ENCODE measurements at places on chromosomes 13 and 19.

DNA sequence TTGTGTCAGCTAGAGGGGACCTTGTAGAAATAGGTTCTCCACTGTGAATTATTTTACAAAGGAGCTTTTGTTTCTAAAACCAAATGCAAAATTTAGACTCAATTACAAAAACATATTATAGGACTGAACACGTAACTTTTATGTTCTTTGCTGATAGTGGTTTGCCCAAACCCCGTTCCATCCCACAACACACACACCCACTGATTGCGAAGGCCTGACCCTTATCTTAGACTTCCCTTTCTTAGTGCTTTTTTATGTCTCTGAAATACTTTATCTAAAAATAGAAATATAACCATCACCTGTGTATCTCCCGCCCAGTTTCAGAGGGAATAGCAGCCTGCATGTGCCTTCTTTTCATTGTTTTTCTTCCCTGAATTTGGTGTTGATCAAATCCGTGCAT lies 13.0 kb downstream of the CCNA1 start:
- no peak for ATAC-seq

GRCh38 chr19:52734331-52734892 lies 432 bp downstream of the ZNF611 start:
- ATAC-seq: no peak

DNA sequence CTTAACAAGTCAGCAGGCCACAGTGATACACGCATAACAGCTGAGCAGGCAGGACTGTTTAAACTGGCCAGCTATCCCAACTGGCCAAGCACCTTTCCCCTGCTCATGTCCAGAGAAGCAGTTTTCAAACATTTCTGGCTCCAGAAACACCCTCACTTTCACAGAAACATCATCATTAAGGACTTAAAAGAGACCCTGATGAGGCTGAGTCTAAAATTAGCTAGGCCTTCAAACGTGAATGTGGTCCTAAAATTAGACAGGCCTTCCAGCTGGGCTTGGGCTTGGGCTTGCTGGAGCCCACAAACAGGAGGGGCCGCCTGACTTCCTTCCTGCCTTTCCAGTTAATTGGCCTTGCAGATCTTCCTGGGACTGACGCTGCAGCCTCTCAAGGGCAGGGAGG lies 334.2 kb downstream of the DNAJC15 start:
- no peak for ATAC-seq

DNA sequence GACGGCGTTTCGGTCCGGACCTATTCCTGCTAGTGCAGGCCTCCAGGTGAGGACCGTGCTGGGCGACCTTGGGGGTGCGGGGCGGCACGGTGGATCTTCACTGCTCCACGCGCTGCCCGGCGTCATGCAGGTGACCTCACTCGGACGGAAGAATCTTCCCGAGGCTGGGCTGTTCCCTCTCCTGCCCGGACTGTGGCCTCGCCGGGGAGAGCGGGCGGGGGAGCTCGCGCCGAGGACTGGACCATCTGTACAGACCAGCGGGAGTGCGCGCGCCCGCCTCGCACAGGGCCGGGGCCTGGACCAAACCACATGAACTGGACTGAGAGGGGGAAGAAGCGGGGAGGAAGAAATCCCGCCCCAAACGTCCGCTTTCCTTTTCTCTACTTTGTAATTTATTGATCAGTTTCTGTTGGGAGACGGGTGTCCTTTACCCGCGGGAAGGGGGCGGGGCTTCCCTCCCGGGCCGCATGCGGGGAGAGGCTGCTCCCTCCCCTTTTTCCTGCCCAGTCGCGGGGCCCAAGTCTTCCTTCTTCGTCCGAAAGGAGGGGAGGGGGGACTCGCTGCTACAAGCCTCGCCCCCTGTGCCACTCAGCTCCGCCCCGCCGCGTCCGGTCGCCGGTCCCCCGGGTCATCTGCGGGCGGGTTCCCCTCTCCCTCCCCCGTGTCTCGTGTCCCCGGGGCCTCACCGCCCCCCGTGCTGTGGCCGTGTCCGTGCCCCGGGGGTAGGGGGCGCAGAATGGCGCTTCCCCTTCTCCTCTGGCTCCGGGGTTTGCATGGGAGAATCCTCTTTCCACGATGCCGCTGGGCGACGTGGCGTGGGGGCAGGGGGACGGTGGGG lies 4.9 kb downstream of the HRC start:
- ATAC-seq: peak; percentile 75

- ATAC-seq: no peak
These were observed at the start of gene OR7D2 for GRCh38 chr19:9178901-9179300. OR7D2 (plus strand) TSS chr19:9178979; CDS start chr19:9185782, 6,803 bp downstream.

GRCh38 chr13:37303606-37304005 lies 198.1 kb upstream of the CSNK1A1L start:
- no peak for ATAC-seq

GRCh38 chr13:23928985-23929384 lies 31.7 kb upstream of the C1QTNF9B start:
- no peak for ATAC-seq

- ATAC-seq: no peak
These were observed 21.9 kb upstream of the CPB2 start for GRCh38 chr13:46126552-46127357.

GRCh38 chr19:39852882-39853281 lies 6.7 kb upstream of the FBL start:
- ATAC-seq: no peak

- ATAC-seq: no peak
These were observed 137.6 kb upstream of the PEG3 start for GRCh38 chr19:56978023-56978565.

GRCh38 chr19:47168065-47168464 lies 37.4 kb downstream of the SAE1 start:
- ATAC-seq: no peak

DNA sequence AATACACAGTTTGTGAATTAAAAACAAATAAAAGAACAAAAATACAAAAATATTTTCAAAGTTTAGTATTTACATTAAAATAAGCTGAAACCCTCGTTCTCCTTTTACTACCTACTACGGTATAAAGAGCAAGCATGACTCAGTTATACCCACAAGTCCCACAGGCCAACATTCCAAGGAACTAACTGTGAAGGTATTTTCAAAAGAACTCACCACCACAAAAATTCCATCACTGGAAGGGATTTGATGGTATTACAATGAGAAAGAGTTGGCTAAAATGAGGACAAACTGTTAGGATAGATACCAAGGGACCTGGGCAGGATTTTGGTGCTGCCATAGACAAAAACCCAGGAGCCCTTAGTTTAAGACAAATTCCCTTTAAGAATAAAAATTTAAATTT lies 122.7 kb downstream of the TBC1D4 start:
- no peak for ATAC-seq

GRCh38 chr19:49831592-49831991 lies 13.5 kb downstream of the MED25 start:
- ATAC-seq: no peak

DNA sequence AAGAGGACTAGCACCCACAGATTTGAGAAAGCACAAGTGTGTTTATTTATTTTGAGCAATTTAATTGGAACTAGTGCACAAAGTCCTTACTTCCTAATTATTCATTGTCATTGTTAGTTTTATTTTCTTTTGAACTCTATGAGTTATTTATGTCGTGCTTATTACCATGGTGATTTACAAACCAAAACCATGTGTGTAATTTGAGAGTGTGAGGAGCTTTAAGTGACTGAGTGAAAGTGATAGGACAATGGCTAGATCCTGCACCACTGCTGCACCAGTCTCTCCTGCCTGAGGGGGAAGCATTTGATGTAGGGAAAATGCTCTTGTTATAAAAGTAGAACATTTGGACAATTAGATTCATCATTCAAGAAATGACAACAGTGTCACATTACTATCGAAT lies 172.3 kb upstream of the KLF12 start:
- ATAC-seq: no peak

GRCh38 chr19:57466489-57466888 lies 9.5 kb upstream of the VN1R1 start:
- no peak for ATAC-seq

- peak; percentile 93 for ATAC-seq
These were observed 180.5 kb downstream of the COL4A1 start for GRCh38 chr13:110126391-110126961.

DNA sequence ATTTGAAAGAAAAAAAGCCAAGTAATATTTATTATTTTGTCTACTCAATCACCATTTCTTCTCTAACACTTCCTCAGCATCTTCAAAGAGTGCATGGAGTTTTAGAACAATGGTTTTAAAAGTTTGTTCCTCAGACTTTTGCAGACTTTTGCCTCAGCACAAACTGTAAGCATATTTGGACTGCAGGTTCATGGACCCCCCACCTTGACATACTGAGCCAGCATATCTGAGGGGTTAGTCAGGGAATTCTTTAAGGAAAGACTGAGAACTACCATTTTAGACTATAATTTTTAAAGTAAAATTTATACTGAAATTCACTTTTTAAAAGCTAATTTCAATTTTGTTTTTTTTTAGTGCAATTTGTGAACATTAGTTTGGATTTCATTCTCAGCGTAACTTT lies 1676.8 kb upstream of the PCDH20 start:
- ATAC-seq: no peak

DNA sequence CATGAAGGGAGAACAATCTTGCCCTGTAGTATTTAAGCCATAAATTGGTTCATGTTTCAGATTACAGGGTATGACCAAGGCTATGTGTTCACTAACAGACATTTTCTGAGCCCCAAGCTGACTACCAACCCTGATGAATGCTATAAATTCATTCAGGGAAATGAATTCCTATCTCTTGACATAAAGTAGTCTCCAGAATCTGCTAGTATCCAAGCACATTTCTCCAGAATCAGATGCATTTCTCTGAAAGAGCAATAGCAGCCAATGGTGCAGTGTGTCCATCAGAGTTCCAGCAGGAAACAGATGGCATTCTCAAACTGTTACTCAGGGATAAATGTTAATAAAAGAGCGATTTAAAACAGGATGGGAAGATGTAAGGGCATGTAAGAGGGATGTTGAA lies 226.4 kb downstream of the COG6 start:
- ATAC-seq: no peak

- ATAC-seq: no peak
These were observed 92.2 kb upstream of the SERP2 start for GRCh38 chr13:44281252-44282000.

GRCh38 chr13:104798486-104798885 lies 1732.3 kb upstream of the SLC10A2 start:
- ATAC-seq: no peak

GRCh38 chr19:1847684-1848398 lies 442 bp downstream of the REXO1 start:
- peak; percentile 13 for ATAC-seq

DNA sequence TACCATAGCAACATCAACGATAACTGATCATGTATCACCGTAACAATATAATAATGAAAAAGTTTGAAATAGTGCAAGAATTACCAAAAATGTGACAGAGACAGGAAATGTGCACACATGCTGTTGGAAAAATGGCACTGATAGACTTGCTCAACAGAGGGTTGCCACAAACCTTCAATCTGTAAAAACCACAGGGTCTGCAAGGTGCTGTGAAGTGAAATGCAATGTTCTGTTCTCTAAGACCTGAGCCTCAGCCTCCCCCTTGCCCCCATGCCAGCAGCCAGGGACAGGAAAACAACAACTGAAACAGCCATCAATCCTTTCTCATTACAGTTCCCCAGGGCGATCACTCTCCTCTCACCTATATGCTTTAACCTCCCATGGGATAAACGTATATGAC lies 88.4 kb downstream of the USP12 start:
- ATAC-seq: no peak

- ATAC-seq: no peak
These were observed 583 bp downstream of the CCDC61 start for GRCh38 chr19:45995715-45996385.

DNA sequence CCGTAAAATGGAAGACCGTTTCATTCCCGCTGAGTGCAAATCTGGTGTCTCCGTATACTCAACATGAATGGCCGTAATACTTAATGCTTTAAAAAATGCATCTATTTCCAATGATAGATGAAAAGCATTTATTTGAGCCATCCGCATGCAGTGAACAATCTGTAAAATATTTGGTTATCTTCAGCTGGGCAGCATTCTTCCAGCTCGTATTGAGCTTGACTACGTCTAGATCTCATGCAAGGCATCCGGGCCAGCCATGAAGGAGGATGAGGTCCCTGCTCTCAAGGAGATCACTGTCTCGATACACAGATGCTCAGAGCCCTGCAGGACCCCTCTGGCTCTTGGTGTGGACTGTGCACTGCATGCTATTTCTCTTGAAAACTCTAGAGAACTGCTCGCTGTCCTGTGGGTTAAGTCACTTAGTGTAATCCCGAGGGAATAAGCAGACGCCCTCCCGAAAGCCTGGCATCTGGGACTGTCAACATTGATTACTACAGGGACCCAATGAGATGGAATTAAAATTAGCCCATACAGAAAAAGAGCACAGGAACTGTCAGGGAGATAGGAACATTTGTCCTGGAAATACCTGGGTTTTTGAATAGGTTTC lies 112.4 kb upstream of the RNF113B start:
- ATAC-seq: no peak

DNA sequence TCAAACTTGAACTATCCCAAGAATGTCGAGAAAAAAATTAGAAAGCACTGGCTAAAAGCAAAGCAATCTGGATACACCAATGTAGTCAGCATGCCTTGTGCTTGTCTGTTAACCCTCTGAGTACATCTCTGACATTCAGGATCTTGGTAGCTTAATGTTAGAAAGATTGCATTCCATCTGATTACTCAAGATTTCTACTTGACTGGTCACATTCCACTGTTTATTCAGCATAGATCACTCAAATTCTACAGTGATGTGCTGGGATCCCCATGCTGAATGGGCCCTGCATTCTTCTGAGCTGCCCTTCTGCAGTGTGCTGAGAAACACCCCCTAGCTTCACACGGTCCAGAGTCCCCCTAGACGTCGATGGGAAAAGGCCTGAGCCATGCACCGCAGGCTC lies 295.4 kb upstream of the MAB21L1 start:
- ATAC-seq: peak; percentile 28

DNA sequence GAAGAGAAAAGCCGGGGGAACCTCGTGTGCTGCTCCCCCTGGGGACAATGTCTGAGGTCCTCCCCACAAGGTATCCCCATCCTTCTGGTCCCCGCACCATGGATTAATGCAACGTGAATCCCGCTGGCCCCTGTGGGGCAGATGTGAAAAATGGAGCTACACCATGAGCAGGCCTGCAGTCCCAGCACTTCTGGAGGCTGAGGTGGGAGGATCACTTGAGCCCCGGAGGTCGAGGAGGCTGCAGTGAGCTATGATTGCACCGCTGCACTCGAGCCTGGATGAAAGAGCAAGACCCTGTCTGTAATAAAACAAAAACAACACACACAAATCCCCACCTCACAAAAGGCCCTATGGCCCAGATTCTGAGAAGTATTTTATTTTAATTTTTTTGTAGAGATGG lies 1.2 kb upstream of the CFD start:
- no peak for ATAC-seq

GRCh38 chr19:16394681-16395375 lies 70.2 kb downstream of the KLF2 start:
- no peak for ATAC-seq

GRCh38 chr13:33228648-33229445 lies 56.7 kb downstream of the STARD13 start:
- peak; percentile 55 for ATAC-seq

DNA sequence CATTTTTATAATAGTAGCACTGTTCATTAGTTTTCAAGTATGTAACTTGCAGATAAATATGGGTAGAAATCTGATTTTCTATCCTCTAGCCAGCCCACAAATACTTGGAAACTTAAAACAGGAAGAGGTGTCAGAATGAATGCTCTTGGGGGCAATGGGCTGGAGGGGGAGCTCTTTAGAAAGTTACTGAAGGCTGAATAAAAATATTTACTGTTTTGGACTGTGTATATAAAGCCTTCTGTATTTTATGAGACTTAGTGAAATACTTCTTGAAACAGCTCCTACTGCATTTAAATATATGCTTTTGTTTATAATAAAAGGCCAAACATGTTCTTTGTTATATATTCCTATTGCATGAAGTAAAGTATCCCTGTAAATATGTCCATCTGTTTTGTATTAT lies 138.8 kb downstream of the RGCC start:
- no peak for ATAC-seq
